NCI-H1930 (cell line): ENCODE measurements at places on chromosomes 13 and 19.

GRCh38 chr13:30726192-30726591, 9.2 kb upstream of the ALOX5AP start:
- no peak for DNase-seq

DNA sequence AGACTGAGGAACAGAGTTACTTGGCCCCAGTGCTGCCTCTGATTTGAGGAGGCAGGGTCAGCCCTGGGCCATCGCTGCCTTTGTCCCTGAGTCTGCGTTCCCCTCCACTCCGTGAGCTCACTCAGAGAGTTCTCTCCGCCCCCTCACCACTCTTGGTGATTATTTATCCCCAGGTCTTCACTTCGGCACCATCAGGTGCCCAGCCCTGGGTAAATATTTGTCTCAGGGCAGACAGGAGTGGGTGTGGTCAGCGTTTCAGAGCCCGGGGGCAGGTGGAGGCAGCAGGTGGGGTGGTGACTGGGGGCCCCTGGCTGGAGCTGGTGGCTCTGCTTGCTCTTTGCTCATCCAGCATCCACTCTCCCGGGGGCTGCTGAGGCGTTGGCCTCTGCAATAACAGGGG, 20.6 kb downstream of the PPP1R37 start:
- peak; percentile 32 for DNase-seq

- peak; percentile 71 for DNase-seq
These were observed 5.4 kb downstream of the KLK1 start for GRCh38 chr19:50817941-50818858.

GRCh38 chr13:36154567-36155291, 23.5 kb upstream of the DCLK1 start:
- no peak for DNase-seq

GRCh38 chr13:77674852-77675251, 22.6 kb upstream of the SLAIN1 start:
- no peak for DNase-seq

GRCh38 chr13:105915146-105915850, 620.2 kb downstream of the EFNB2 start:
- DNase-seq, result no peak

DNA sequence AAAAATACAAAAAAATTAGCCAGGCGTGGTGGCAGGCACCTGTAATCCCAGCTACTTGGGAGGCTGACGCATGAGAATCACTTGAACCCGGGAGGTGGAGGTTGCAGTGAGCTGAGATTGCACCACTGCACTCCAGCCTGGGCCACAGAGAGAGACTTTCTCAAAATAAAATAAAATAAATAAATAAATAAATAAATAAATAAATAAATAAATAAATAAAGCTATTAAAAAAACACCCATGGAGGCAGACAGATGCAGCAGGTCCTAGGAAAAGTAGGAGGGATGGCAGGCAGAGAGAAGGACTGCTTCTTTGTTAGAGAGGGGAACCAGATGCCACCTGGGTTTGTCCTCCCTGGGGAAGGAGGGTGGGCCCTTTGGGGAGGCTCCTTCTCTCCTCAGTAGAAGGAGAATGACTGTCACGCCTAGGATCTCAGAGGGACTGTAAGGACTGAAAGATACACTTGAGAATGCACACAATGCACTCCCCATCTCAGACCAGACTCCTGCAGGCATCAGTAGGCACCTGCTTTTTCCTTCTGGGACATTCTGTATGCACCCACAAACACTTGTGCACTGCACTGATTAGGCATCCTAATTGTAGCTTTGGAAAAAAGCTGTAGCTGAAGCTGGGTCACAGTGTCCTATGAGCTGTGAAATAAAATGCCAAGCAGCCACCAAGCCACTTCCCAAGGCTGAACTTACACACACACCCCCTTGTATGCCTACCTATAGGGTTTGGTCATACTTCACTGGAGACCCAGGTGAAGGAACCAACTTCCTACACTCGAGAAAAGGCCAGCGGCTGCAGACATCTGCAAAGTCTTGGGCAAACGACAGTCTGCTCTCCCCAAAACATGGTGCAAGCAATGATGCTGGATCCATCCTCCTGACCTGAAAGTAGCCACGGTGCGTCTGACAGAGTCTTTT, 18.9 kb upstream of the SLC35E1 start:
- DNase-seq, result no peak
